ENCODE measurements at places on chromosomes 4 and X. TPM values are rescaled to one million over a fixed set of nuclear protein-coding genes. Genes with fewer than 3 reads are reported as not detected.
A peak's percentile ranks its signal among the peaks of the same experiment; 100 is the strongest.

UGT2B17 gene
- total RNA-seq: 0.46 TPM

DNA sequence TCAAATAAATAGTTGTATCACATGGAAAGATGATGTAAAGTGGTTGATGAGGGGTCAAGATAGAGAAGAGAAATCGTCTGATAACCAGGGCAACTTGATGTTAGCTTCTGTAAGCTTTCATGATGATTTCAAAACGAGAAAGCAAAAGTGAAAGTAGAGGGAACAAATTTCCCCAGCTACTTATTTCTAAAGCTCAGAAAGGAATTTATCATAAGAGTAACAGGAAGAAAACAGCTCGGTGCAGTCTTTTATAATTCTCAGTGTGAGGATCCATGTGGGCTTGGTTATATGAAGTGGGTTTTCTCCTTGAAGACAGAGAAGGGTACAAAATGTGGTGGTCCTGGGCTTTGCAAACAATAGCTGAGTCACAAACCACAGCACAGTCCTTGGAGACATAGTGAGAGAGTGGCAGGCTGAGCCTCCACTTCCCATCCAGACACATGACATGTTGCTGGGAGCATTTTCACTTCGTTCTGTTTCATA is 32.1 kb upstream of the GLRA2 start:
- H3K4me1 ChIP-seq: no peaks in the 10 kb centered on the region
- no peak for DNase-seq
- H3K27ac ChIP-seq: peak overlapping the region; percentile 26
- no peaks in the 10 kb centered on the region for H3K27me3 ChIP-seq
- no peaks in the 10 kb centered on the region for H3K36me3 ChIP-seq

DNA sequence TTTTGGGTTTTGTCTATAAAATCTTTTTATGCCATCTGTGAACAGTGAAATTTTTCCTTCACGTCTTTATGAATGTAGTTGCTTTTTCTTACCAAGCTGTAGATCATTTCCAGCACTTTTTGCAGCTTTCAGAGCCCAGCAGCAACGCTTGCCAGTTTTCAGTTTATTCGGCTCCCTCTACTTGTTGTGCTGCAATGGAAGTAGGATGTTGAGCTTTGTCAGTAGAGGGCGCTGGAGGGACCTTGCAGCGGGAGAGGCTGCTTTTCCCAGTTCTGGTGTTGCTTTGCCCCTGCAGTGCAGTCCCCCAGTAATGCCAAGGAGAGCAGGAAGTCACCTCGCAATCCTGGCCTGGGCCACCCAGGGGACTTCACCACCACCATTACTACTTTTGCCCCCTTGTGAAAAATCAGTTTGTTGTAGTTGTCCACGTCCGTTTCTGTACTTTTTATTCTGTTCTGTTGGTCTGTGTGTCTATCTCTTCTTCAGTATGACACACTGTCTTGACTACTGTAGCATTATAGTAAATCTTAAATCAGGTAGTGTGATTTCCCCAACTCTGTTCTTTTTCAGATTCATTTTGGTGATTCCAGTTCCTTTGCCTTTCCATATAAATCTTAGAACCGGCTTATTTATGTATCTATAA is 21.8 kb downstream of the CMC4 start:
- no peak overlapping the region for H3K27ac ChIP-seq
- H3K27me3 ChIP-seq: no peaks in the 10 kb centered on the region
- no peaks in the 10 kb centered on the region for H3K36me3 ChIP-seq
- peak; percentile 45 for DNase-seq
- H3K4me1 ChIP-seq: peaks cover 1% of the 10 kb centered on the region
- H3K4me3 ChIP-seq: no peak overlapping the region

FGFBP1 gene
- 19.7 TPM for total RNA-seq

- no peaks in the 10 kb centered on the region for H3K36me3 ChIP-seq
- no peaks in the 10 kb centered on the region for H3K4me1 ChIP-seq
- H3K4me3 ChIP-seq: no peak overlapping the region
- H3K27me3 ChIP-seq: no peaks in the 10 kb centered on the region
- peak; percentile 15 for DNase-seq
Measured at GRCh38 chr4:138450546-138451275, 208.6 kb upstream of the SLC7A11 start.

GRCh38 chr4:139853309-139853708 is 187.7 kb downstream of the MGST2 start:
- H3K4me3 ChIP-seq: no peak overlapping the region
- DNase-seq: no peak
- H3K4me1 ChIP-seq: no peaks in the 10 kb centered on the region

GRCh38 chr4:157220371-157220881 is at the start of gene GRIA2:
GRIA2 (plus strand) TSS chr4:157220728; CDS start chr4:157221043, 315 bp downstream.
- DNase-seq: peak; percentile 92
- peaks cover 46% of the 10 kb centered on the region for H3K27me3 ChIP-seq
- H3K4me1 ChIP-seq: peaks cover 15% of the 10 kb centered on the region
- no peaks in the 10 kb centered on the region for H3K36me3 ChIP-seq

GRCh38 chrX:69535661-69536060 is 31.5 kb downstream of the NALF2 start:
- H3K27me3 ChIP-seq: peaks cover 3% of the 10 kb centered on the region
- DNase-seq: no peak
- peaks cover 1% of the 10 kb centered on the region for H3K4me1 ChIP-seq
- H3K27ac ChIP-seq: no peak overlapping the region
- H3K36me3 ChIP-seq: no peaks in the 10 kb centered on the region

DNA sequence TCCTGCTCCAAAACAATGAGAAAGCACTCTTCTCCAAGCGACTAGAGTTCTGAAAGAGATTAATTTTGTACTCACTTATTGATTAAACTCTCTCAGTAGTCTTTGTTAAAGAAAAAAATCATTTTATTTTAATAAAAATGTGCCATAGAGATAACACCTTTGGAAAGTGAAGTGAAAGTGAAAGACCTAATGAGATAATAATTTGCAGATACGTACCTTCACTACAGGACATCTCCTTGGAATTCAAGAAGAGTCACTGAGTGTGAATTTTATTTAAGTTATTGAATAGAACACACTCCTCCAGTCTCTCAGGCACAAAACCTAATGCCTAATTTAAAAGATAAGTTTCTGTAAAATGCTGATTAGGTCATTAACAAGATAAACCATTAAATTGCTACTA is 1070.6 kb upstream of the GRID2 start:
- H3K4me1 ChIP-seq: no peaks in the 10 kb centered on the region
- H3K27ac ChIP-seq: no peak overlapping the region
- no peaks in the 10 kb centered on the region for H3K27me3 ChIP-seq

- no peak for DNase-seq
- H3K36me3 ChIP-seq: no peaks in the 10 kb centered on the region
- H3K4me1 ChIP-seq: no peaks in the 10 kb centered on the region
- H3K27me3 ChIP-seq: no peaks in the 10 kb centered on the region
Measured at GRCh38 chr4:69640289-69640688, 847 bp upstream of the UGT2A2 start.

DNA sequence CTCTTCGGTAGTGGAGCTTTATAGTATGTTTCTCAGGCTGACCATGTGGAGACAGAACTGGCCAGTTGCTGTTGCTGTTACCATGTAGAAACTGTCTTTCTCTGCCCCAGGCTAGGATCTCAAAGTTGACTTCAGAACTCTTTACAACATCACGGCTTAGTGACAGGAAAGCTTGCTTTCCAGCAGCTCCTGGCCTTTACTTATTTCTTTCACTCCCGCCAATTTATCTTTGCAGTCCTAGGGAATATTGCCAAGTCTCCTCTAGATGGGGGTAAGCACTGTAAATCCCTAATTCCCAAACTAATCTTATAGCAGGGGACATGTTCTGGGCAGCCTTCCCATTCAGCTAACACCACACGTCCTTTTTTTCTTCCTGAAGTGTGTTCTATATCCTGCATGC is 631.6 kb downstream of the SPRY1 start:
- no peaks in the 10 kb centered on the region for H3K36me3 ChIP-seq
- peak; percentile 90 for DNase-seq
- no peak overlapping the region for H3K4me3 ChIP-seq
- no peaks in the 10 kb centered on the region for H3K27me3 ChIP-seq
- H3K27ac ChIP-seq: no peak overlapping the region

PNMA6F gene
- total RNA-seq: not detected

SLC25A5 gene
- 430 TPM for total RNA-seq
